ENCODE measurements at places on chromosomes 5 and 9.

GRCh38 chr5:95627971-95628810, 8.3 kb downstream of the GPR150 start:
- DNase-seq: no peak

DNA sequence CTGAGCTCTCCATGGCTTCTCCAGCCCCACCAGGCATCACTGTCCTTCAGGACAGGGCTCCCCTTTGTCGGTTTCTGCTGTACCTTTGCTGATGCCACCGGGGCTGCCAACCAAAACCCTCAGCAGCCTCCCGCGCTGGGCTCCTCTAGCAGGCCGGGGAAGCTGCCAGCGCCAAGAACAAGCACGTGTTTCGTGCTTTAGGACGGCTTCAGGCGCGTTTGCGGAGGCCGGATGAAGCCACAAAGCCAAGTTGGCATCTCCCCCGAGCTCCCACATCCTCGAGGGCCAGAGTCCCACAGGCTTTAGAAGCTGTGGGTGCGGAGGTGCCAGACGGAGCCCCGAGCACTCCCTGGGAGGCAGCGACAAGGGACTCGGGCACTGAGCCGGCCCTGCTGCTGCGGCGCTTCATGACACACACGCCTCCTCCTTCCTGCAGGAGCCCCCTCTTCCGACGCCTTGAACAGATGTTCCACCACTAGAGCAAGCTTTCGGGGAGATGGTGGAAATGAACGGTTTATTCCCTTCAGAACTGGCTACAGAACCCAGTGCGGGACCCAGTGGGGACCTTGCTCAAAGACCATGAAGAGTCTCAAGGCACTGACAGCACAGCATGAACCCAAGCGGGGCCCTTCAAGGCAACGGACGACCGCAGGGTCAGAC, 36.7 kb downstream of the SARDH start:
- no peak for DNase-seq

DNA sequence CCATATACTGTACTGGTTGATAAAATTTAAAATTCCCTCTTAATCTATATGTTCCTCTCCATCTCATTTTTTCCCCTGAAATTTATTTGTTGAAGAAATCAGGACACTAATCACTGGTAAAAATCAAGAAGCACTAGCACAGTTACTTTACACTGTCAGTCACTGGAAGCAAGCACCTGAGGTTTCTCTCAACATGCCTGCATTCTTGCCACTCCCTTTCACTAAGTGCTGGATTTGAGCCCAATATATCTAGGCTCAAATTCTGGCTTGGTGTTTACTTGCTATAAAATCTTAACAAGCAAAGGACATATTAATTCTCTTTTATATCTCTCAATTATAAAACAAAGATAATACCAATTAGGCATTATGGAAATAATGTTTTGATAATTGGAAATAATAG, 58.6 kb downstream of the DIAPH1 start:
- no peak for DNase-seq

DNA sequence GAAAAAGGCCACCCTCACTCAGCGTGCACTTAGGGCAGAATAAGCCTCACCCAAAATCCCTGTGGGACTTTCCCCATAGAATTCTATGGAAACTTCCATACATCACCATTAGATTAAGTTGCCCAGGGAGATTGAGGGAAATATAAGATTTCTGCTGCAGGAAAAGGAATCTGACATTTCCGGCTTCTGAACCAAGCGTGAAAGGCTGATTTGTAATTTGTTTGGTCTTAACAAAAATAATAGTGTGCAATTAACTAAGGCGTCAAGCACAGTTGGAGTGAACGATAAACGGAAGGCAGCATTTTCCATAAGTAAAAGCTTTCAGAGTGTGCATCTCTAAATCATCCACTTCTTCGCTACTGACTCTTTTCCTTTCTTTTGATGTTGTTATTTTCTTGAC, 14.0 kb downstream of the UBE2QL1 start:
- DNase-seq: no peak

DNA sequence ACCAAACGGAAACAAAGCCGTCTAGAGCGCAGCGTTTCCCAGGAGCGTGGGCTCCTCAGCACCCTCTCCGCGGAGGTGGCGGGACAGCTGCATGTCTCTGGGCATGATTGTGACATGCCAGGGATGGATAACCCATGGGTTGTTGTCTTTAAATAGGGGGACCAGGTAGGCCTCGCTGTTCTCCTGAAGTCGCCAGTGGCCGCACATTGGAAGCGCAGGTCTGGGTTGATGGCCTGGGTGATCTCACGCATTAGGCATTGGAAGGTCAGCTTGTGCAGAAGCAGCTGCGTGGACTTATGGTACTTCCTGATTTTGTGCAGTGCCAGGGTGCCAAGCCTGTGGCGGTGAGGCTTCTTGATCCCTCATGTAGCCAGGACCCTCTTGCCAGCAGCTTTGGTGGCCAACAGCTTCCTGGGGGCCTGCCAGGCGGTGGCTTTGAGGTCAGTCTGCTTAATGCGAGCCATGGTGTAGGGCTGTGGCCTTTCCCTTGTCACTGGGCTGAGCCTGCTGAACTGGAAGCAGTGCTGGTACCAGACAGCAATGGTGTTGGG, 6.3 kb upstream of the TAF11L3 start:
- DNase-seq: no peak

- DNase-seq: no peak
Measured at GRCh38 chr5:7762267-7762666, 88.7 kb downstream of the CFAP90 start.

- no peak for DNase-seq
Measured at GRCh38 chr9:116377179-116377798, 223.7 kb downstream of the PAPPA start.

- DNase-seq: no peak
Measured at GRCh38 chr5:139849942-139850341, 54.3 kb downstream of the PSD2 start.

- no peak for DNase-seq
Measured at GRCh38 chr9:24073007-24073592, 247.1 kb upstream of the ELAVL2 start.

DNA sequence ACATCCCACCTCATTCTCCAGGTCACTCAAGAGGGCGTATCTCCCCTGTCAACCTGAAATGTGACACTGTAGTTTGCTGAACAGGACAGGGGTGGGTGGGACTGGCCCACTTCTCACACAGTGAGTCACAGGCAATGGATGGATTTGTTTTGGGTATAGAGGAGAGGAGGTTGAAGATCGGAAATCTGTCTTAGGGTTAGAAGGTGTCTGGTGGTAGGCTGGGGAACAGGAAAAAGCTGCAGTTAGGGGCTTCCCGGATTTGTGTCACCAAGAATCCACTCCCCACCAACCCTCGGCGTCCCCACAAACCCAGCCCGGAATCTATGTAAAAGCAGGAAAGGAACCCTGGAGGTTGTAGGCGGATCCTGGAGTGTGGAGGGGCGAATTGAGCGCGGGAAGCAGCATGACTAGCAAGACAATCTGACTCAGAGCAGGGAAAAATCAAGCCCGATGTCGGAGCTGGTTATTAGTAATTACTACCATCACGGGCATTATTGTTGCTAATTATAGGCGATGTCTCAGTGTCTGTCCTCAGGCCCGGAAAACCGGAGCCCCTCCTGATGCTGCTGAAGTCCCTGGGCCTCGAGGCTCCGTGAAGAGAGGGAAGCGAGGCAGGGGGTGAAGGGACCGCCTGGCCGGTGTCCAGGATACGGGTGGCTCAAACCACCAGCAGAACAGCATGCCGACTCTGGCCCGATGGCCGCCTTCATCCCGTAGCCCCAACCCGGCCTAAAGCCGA, 1.7 kb upstream of the IRX1 start:
- no peak for DNase-seq

GRCh38 chr9:95284162-95285080, 33.1 kb downstream of the FANCC start:
- no peak for DNase-seq

DNA sequence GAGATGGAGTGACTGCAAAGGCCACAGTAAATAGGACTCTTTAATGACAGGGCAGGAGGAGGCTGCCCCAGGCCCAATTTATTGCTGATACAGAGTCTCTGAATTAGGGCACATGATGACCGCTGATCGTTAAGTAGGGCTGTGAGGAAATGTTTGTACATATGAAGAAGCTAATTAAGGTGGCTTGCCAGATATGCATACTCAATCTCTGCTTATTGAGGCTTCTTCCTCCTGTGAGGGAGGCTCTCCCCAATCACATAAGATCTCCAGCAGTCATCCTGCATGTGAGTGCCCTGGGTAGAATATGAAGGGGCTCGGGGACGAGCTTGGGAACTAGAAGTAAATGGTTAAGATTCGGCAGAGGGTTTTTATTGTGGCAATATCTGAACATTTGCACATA, 8.2 kb upstream of the CD180 start:
- DNase-seq: no peak

GRCh38 chr5:60494635-60495034, 205.3 kb downstream of the DEPDC1B start:
- DNase-seq: no peak

- no peak for DNase-seq
Measured at GRCh38 chr9:81125446-81126092, 563.8 kb downstream of the TLE1 start.

GRCh38 chr9:81758123-81758797, 68.9 kb upstream of the TLE1 start:
- DNase-seq: no peak

- no peak for DNase-seq
Measured at GRCh38 chr9:33718987-33719386, 76.4 kb upstream of the PRSS3 start.

GRCh38 chr5:170178814-170179213, 54.0 kb upstream of the C5orf58 start:
- no peak for DNase-seq

DNA sequence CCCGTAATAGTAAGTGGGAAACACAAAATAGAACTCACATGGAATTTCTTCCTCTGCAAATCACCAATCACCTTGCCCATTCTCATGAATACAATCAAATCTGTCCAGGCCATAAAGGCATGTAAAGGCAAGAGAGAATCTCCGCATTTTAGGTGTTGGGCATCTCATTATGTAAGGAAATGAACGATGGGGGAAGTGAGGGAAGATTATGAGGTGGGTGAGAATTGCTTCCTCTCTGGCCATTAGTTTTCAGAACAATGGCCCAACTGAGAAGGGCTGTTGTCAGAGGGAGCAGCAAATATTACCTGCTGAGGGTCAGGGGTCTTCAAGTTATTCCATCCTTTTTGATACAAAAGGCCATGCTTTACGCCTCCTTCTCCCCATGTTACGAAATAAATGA, 455.1 kb downstream of the ARHGEF28 start:
- no peak for DNase-seq

GRCh38 chr9:133094842-133095393, 26.1 kb downstream of the RALGDS start:
- DNase-seq: no peak

- no peak for DNase-seq
Measured at GRCh38 chr9:129362287-129363000, 184.4 kb upstream of the IER5L start.

- no peak for DNase-seq
Measured at GRCh38 chr5:31452314-31452713, 79.6 kb downstream of the DROSHA start.

- DNase-seq: no peak
Measured at GRCh38 chr5:135032999-135033861, 798 bp downstream of the PITX1 start.

GRCh38 chr5:25181249-25181648, 536.5 kb upstream of the CDH10 start:
- DNase-seq: no peak

GRCh38 chr5:72623936-72624335, 116.7 kb upstream of the ZNF366 start:
- DNase-seq: no peak

- DNase-seq: no peak
Measured at GRCh38 chr5:54362434-54362833, 52.1 kb upstream of the ARL15 start.

DNA sequence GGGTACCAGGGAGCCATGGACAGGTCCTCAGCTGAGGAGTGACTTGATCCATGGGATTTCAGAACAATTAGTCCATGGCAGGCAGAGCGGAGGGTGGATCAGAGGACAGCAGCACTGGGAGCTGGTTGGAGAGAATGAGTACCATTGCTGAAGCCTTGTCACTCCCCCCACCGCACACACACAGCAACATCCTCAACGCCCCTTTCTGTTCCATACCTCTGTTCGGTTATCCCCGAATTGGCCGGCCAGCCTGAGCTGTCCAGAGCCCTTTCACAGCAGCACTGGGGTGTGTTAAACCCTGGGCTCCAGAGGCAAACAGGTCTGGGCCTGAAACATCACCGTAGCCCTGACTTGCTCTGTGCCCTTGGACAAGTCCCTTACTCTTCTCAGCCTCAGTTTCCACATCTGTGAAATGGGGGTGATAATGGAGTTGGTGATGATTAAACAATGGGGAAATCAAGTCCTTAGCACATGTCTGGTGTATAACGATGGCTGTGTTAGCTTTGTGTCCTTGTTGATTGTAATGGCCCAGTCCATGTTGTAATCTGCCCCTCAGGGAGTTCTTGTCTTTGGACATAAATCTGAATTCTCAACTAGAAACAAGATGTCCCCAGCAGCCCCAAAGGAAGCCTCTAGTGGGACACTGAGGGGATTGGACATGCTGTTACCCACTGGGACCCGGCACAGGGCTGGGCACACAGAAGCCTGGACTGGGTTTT, 16.9 kb downstream of the GSN start:
- no peak for DNase-seq

GRCh38 chr5:15105799-15106393, 234.3 kb upstream of the ANKH start:
- peak; percentile 55 for DNase-seq

GRCh38 chr5:61991430-61991829, 314.6 kb upstream of the KIF2A start:
- no peak for DNase-seq

DNA sequence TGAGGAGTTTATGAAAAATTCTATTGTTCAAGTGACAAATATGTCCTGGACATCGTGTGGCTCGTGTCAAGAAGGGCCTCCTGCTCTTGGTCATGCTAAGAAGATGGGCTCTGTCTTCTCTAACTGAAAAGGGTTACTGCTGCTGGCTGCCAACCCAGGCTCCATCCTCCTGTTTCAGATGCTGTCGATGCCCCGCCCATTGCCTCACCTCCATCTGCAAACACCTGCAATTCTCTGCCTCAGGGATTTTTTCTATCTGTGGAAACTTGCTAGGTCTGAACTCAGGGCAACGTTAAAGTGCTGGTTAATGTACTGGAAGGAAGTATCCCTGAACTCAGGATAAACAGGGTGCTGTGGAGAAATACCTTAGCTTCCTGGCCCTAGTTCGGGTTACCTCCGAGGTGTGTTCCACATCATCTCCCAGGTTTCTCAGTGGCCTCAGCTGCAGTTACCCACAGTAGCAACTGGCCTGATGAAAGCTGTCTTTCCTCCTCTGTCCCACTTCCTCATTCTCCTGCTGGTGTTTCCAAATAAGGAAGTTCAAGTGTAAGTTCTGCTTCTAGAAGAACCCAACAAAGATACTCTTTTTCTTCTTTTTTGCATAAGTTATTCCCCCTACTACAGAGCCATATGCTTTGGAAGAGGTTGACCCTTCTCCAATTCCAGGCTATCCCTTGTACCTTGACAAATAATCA, 151.7 kb upstream of the SMIM23 start:
- DNase-seq: no peak

GRCh38 chr5:131281133-131281867, 17.4 kb downstream of the CDC42SE2 start:
- peak; percentile 85 for DNase-seq

GRCh38 chr9:15353892-15354291, 46.9 kb upstream of the TTC39B start:
- DNase-seq: no peak

GRCh38 chr5:157459715-157460599, at the start of gene NIPAL4:
Gene NIPAL4, plus strand, starts transcription at chr5:157460213. Its CDS starts 108 bp downstream, at chr5:157460321.
- DNase-seq: no peak
